ENCODE measurements at places on chromosomes 11 and 22. TPM values are rescaled to one million over a fixed set of nuclear protein-coding genes. Genes with fewer than 3 reads are reported as not detected.

TNRC6B gene
- total RNA-seq, result 11.1 TPM

DNA sequence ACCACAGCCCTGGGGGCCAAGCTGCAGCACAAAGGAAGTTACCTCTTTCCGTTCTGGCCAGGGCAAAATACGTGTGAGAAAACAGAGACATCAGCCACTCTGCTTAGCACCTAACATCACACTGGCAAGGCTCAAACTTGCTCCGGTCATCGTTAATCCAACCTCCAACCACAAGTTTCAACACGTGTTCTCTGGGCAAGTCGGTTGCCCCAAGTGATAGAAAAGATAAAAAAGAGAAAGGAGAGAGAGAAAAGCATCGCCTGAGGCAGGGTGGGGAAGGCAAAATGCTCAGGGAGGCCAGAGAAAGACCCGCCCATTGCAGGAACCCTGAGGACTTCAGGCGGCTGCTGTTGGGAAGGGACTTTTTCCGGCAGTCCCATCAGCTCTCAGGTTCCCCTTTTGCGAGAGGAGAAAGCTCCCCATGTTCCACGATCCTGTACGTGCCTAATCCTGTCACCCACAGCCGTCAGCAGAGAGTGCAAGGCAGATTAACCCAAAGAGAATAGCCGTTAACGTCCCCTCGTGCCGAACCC, 18.5 kb upstream of the B4GALNT4 start:
- no peak for DNase-seq

DNA sequence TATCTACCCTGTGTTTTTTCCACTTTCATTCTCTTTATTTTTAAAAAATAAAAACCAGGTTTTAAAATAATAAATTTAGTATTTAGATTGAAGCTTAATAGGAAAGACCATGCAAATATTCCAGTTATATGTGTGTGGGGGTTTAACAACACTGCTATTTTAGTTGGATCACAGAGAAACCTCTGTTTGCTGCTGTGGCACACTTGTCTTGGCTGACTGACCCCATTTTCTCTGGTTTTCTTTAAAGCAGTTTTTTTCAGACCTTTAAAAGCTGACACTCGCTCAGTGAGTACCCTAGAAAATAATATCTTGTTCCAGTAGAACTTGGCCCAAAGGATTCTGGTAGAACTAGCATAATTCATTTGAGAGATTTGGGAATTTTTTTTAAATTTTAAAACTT, 31.6 kb downstream of the ACER3 start:
- DNase-seq, result no peak

DNA sequence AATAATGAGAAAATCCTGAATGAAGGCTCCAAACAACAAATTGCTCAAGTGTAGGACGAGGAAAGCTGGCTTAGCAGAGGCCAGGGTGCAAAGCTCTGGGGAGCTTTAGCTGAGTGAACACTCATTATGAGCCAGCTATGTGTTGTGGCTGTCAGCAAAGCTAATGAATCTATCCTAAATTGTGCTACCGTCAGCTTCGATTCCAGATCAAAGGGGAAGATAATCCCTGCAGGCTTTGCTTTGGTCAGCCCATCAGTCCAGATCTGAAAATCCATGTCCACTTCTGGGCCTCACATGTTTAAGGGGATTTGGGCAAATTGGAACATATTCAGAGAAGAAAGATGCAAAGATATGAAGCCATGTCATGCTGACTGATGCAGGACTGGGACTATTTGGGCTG, 180.9 kb upstream of the ZBED5 start:
- DNase-seq, result no peak

PIWIL4 gene
- not detected for total RNA-seq

DNA sequence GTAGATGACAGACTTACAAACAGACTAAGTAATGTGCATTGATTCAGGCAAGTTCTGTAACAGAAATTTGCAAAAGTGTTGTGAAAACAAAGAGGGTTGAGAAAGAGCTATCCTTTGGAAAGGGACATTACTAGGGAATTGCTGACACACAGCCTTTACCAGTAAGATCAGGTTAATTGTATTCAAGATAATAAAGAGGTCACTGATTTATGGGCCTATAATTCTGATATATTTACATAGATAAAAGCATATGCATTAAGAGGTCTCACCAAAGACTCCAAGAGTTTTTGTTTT, 138.7 kb downstream of the MAML2 start:
- DNase-seq, result no peak

DNA sequence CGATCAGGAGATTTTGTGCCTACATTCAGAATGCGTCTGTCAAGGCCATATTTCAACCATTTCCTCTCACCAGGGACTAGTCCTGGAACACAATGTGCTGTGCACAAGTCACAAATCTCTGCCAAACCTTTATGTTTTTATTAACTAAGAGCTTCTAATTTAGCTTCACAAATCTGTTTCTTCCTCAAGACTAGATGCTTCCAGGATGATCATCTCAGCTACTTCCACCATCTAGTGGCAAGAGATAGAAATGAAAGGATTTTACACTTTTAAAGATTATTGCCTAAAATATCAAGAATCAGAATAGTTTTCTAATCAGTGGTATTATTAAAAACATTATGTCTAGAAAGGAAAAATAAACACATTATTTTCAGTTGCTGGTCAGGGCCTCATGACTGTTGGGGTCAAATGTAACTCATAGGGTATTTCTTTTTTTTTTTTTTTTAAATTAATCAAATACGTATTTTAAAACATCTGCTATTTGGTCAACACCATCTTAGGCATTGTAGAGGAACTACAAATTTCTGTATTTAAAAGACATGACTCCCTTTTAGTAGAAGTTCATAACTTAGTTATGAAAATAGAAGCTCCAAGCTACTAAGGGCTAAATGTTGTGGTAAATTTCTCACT, 1102.6 kb downstream of the DLG2 start:
- DNase-seq, result peak; percentile 68

F2 gene
- not detected for total RNA-seq

GRCh38 chr11:27757953-27758352, 57.7 kb upstream of the BDNF start:
- peak; percentile 37 for DNase-seq

GRCh38 chr11:89583580-89583979, 92.4 kb upstream of the NOX4 start:
- DNase-seq, result no peak

DNA sequence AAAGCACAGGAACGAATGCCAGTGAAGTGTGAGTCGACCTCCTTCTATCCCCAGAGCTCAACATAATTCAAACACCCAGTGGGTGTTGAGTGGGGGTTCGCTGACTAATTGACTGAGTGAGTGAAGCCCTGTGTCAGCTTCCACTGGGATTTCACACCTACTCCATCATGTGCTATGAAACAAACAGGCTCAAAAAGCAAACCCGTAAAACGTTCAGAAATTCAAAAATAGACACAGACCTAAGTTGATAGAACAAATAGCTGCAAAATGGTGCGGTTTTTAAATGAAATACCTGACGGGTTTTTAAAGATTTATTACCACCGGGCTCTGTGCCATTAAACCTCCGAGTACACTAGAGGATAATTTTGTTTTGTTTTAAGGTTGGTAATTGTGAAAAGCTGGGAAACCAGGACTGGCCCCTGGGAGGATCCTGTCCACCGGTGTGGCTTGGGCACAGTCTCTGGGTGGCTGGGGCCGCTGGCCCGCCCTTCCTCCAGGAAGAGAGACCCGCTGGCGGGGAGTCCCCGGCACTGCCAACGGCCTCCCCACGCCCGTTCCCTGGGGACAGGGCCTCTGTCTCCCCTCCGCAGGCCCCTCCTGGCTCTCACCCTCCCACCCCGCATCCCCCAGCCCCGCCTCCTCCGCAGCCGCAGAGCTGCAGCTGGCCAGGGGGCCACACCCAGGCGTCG, 13.6 kb downstream of the KCNJ5 start:
- DNase-seq, result no peak

DNA sequence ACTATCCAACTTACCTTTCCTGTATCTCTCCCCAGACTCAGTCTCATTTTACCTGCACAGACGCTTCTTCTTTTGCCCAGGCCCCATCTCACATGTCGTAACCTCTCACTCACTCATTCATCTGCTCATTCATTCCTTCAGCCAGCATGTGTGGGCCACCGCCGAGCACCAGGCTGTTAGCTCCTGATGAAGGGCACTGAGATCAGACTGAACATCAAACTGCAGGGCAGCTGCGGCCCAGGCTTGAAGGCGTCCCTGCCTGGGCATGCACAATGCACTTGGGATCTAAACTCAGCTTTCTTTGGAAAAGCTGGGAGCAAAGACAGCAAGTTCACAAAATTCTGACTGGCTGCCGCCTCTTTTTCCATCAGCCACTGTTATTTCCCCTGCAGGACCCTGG, 1456.3 kb downstream of the BRD1 start:
- no peak for DNase-seq

VPREB1 gene
- not detected for total RNA-seq

DNA sequence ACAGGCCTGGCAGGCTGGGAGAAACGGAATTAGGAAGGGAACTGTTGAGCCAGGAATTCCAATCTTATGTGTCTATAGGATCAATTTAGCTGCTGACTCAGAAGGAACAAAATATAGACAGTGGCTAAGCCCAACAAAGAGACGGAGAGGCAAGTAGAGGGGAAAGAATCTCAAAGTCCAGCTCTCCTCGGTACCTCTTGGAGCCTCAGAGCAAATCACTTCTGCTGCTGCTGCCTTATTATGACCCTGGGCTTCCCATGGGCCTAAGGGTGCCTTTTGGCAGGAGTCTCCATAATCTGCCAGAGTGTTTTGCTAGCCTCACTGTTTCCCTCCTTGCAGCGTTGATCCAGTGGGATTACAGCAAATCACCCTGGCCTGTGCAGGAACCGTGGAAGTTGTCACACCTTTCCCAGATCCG, 31.7 kb downstream of the PAX6 start:
- peak; percentile 60 for DNase-seq

DNA sequence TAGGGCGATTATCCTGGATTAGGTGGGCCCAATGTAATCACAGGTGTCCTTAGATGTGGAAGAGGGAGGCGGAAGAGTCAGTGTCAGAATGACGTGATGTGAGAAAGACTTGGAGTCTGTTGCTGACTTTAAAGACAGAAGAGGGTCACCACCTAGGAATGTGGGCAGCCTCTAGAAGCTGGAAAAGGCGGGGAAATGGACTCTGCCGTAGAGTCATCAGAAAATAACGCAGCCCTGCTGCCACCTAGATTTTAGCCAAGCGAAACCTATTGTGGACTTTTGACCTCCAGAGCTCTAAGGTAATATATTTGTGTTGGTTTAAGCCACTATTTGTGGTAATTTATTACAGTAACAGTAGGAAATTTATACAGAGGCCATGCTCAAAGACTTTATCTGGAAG, 4.8 kb downstream of the DDX10 start:
- no peak for DNase-seq

DNA sequence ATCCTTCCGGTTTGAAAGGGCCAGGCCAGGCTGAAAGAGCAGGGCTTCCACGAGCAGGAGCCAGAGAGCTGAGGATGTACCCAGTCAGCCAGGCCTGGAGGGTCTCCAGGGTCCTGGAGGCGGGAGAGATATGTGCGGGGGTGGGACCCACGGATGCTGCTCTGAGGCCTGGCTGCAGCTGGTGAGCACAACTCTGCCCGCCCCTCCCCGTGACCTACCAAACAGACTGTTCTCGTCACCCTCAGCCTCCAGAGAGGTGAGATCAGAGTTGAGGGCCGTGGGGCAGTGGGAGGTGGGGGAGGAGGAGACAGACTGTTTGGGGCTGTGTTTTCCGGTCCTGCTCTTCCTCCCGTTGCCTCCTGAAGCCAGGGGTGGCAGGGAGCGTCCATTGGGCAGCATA, 42.2 kb downstream of the TRIOBP start:
- no peak for DNase-seq

DNA sequence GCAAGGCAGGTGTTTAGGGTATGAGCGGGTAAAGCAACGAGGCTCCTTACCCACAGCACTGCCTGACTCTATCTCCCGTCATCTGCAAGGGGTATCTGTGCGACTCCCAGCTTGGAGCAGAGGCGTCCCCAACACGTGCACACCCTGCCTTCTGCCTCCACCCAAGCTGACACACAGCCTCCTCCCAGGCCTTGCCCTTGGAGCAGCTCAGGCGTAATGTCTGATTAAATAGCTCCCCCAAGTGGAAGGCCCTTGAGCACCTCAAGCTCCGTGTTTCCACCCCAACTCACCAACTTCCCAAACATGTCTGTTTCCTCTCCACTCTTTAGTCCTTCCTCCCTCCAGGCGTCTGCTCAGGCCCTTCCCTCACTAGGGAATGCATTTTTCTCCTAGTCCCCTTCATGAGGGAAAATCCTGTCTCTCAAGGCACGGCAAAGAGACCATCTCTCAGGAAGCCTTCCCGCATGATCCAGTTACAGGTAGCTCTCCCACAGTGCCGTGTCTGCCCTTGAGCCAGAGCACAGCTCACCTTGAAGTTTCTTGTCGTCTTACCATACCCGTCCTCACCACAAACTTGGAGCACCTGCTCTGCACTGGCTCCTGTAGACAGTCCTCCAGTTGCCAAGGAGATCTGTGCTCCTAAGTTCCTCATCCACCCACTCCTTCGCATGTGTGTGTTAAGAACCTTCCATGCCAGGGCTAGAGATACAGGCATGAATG, 15.8 kb downstream of the CYB5R2 start:
- peak; percentile 35 for DNase-seq

DNA sequence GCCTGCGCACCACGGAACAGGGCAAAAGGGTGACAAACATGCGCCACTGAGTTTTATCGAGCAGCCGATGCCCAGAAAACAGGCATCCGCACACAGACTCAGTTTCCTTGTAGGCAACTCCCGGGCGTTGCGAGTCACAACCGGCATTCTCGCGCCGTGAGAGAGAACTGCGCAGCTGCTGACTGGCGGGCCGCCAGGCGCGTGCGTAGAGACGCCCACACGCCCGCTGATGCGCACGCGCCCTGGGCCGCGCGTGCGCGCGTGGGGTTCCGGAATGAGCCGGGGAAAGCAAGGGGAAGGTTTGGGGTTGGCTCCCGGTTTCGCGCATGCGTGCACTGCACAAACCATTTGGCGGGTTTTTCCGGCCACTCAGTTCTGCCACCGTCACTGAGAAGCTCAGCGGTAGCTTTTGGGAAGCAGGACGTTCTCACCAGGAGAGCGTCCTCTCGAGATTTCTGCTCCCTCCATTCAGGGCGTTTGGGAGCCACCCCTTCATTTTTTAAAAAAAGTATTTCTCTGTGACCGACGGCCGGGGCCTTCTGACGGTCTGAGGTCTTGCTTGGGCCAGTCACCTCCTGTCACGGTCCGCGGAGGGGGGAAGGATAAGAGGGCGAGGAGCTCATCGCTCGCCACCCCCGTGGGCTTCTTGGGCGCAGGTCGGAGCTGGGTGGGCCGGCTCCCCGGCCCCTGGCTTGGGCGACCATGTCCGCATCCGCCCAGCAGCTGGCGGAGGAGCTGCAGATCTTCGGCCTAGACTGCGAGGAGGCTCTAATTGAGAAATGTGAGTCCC, at the start of gene POLA2:
Gene POLA2, plus strand, starts transcription at position 372 of the 790 bp plus-strand sequence. Its CDS starts 331 bp downstream, at position 703.
- peak; percentile 93 for DNase-seq
